ENCODE measurements at places on chromosomes 13 and 19. TPM values are rescaled to one million over a fixed set of nuclear protein-coding genes. Genes with fewer than 3 reads are reported as not detected.

Gene RGL3
- 0.64 TPM for total RNA-seq

Gene UTP14C
- 8.6 TPM for total RNA-seq

Gene FFAR2
- total RNA-seq = not detected

Gene KLHL1
- total RNA-seq = not detected

Gene LHB
- total RNA-seq = 0.89 TPM

Gene KLK15
- total RNA-seq = not detected

Gene NCR1
- total RNA-seq = not detected

Gene CD209
- total RNA-seq = under 0.01 TPM

Gene FPR1
- not detected for total RNA-seq

Gene ZNF253
- 2.4 TPM for total RNA-seq

Gene CD22
- 0.13 TPM for total RNA-seq
